ENCODE measurements at places on chromosomes 3 and 15.
A peak's percentile ranks its signal among the peaks of the same experiment; 100 is the strongest.

GRCh38 chr3:17823816-17824215 lies 81.4 kb upstream of the TBC1D5 start:
- no peak for DNase-seq
- no peak overlapping the region for H3K4me3 ChIP-seq
- no peaks in the 10 kb centered on the region for H3K36me3 ChIP-seq
- H3K27ac ChIP-seq, result no peak overlapping the region

DNA sequence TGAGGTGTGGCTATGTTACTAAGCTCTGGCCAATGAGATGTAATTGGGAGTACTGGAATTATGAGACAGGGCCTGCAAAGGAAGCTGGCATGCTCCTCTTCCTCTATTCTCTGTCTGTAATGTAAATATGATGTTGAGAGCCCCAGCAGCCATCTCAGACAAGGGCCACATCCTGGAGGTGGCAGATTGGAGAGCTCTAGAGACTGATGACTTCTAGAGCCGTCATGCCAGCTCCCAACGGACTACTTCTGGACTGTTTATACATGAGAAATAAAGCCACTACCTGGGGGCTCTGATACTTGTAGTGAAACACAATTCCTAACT lies 19.7 kb downstream of the PLD1 start:
- peak overlapping the region; percentile 70 for H3K27ac ChIP-seq
- peaks cover 45% of the 10 kb centered on the region for H3K4me1 ChIP-seq
- no peaks in the 10 kb centered on the region for H3K27me3 ChIP-seq

GRCh38 chr3:50186096-50186495 lies 5.3 kb upstream of the GNAT1 start:
- H3K27ac ChIP-seq, result no peak overlapping the region
- no peak overlapping the region for H3K4me3 ChIP-seq
- H3K27me3 ChIP-seq, result no peaks in the 10 kb centered on the region
- no peaks in the 10 kb centered on the region for H3K4me1 ChIP-seq

DNA sequence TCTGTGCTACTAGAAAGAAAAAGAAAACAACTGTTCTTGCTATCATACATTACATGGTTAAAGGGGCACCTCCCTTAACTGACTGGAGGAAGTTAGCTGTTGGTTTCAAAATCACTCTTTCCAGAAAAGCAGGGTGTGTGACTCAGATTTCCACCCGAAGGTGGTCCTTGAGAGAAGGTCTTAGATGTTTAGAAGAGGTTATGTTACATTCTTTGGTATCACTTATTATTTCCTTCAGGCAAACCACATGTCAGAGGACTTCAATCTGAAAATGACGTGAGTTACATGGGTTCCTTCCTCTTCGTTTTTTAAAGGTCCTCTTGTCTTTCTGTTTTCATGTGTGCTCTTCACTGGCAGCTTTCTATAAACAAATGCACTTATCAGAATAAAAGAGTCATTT lies 307.9 kb upstream of the CBLB start:
- H3K27ac ChIP-seq, result no peak overlapping the region
- no peak for DNase-seq
- no peaks in the 10 kb centered on the region for H3K4me1 ChIP-seq
- H3K4me3 ChIP-seq, result no peak overlapping the region

DNA sequence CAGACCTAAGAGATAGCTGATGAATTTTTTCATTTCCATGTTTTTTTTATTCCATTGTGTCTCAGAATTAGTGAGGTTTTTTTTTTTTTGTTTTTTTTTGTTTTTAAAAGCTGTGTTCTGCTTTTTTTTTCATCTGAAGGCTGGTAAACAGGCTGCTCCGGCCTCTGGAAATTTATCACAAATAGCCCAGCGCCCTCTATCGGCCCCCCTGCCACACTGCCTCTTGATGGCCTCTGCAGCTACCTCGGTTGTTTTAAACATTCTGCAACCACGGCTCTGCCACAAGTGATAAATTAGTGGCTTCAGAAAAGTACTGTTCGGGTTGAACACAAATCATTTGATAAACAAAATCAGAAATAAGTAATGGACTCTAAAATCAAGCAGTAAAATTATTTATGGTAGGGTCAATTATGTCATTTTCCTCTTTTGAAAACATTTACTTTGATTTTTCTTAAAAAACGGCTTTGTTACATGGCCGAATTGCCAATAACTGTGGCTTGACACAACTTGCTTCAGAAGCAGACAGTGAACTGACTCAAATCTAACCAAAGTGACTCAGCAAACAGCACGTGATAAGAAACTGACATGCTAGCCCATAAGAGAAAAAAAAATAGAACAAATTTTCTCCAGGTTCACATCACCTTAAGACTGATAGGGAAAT lies 87.8 kb downstream of the RSL24D1 start:
- no peak overlapping the region for H3K4me3 ChIP-seq
- H3K27me3 ChIP-seq, result no peaks in the 10 kb centered on the region
- no peaks in the 10 kb centered on the region for H3K36me3 ChIP-seq
- DNase-seq, result no peak

DNA sequence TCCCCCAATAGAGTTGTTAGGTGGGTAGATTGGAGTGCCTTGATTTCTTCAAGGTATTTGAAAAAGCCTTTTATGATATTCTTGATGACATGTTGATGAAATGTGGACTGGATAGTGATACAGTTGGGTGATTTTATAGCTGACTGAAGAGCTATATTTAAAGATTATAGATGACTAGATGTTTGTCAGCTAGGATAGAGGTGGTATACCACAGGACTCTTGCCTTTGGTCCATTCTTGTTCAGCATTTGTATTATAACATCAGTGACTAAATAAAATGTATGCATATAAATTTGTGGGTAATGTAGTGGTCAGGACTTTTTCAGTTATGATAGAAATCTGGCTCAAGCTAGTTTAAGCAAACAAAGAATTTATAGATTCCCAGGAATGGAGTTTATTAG lies 143.9 kb downstream of the ZNF609 start:
- H3K4me1 ChIP-seq, result peaks cover 22% of the 10 kb centered on the region
- H3K27ac ChIP-seq, result no peak overlapping the region
- H3K4me3 ChIP-seq, result no peak overlapping the region

GRCh38 chr15:39613271-39613670 lies 32.4 kb downstream of the THBS1 start:
- no peaks in the 10 kb centered on the region for H3K36me3 ChIP-seq
- H3K27ac ChIP-seq, result peak overlapping the region; percentile 14
- H3K27me3 ChIP-seq, result no peaks in the 10 kb centered on the region
- H3K4me3 ChIP-seq, result no peak overlapping the region
- H3K4me1 ChIP-seq, result peaks cover 37% of the 10 kb centered on the region

DNA sequence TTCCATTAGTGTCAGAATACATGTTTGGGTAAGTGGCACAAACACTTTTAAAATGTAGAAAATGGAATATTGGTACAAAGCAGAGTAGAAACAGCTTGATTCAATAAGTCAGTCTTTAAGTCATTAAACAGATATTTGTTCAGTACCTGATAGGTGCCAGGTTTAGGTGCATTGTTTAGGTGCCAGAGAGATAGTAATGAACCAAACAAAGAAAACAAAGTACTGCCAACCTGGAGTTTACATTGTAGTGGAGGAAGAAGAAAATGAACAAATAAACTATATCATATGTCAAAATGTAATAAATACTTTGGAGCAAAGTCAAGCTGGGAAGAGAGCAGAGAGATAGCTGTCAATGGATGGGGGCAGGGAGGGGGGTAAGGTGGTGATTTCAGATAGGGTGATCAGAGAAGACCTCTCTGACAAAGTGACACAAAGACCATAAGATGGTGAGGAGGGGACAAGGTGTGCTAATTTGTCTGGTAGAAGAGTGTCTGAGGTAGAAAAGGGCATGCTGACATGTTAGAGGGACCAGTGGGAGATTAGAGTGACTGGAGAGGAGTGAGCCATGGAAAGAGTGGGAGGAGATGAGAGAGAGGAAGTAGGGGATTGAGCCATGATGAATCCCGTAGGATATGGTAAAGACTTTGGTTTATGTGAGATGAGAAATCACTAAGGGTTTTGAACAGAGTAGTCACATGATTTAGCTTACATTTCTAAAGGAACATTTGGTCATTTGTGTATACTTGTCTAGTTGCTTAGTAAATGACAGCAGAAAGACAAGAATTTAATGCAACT lies 128.2 kb downstream of the UBE2E2 start:
- H3K27me3 ChIP-seq, result no peaks in the 10 kb centered on the region
- H3K4me3 ChIP-seq, result no peak overlapping the region
- no peak overlapping the region for H3K27ac ChIP-seq
- peaks cover 16% of the 10 kb centered on the region for H3K4me1 ChIP-seq

DNA sequence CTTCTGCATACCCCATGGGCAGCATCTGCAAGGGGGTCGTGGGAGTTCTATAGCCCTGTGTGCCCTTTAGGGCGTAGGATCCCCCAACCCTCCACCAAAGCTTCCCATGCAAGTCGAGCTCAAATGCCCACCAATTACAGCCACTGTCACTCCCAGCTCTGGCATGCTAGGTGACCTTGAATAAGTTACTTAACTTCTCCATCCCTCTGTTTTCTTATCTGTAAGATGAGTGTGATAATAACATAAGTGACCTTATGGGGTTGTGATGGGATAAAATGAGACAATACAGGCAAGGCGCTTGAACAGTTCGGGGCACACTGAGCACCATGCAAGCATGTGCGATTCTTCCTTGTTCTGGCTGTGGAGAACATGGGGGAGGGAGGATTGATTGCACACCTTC lies 74.8 kb upstream of the POMGNT2 start:
- H3K27ac ChIP-seq, result peak overlapping the region; percentile 100
- DNase-seq, result no peak
- no peak overlapping the region for H3K4me3 ChIP-seq
- H3K27me3 ChIP-seq, result no peaks in the 10 kb centered on the region
- no peaks in the 10 kb centered on the region for H3K36me3 ChIP-seq
- peaks cover 39% of the 10 kb centered on the region for H3K4me1 ChIP-seq
